ENCODE measurements at places on chromosomes 3 and 15. TPM values are rescaled to one million over a fixed set of nuclear protein-coding genes. Genes with fewer than 3 reads are reported as not detected.

DNA sequence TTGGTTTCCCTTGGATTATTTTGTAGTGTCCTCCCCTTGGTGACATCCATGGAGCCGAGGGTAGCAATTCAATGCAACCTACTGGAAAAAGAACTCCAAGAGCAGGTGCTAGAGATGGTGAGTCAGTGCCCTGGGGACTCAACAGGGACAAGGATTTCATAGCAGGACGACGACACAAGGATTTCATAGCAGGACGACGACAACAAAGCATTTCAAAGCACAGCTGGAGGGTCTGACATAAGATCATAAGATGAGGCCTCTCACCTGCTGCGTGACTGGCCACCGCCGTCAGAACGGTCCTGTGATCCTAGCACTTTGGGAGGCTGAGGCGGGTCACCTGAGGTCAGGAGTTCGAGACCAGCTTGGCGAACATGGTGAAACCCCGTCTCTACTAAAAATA, 22.5 kb downstream of the NRROS start:
- no peak for DNase-seq

Gene GYG1
- 90.4 TPM for polyA plus RNA-seq

Gene SAMD7
- not detected for polyA plus RNA-seq

DNA sequence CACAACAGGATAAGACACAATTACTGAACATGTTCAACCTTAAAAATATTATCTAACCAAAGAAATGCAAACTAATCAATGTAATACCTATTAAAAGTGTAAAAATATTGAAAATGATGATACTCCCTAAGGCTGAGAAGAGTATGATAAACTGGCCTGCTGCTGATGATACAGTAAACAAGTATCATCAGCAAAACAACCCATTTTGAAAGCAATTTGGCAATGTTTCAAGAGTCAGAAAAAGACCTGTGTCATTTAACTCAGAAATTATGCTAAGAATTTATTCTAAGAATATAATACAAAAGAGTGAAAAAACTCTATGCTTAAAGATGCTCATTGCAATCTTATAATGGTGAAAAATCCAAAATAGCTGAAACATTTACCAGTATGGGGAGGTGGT, 22.1 kb downstream of the CCDC191 start:
- no peak for DNase-seq

DNA sequence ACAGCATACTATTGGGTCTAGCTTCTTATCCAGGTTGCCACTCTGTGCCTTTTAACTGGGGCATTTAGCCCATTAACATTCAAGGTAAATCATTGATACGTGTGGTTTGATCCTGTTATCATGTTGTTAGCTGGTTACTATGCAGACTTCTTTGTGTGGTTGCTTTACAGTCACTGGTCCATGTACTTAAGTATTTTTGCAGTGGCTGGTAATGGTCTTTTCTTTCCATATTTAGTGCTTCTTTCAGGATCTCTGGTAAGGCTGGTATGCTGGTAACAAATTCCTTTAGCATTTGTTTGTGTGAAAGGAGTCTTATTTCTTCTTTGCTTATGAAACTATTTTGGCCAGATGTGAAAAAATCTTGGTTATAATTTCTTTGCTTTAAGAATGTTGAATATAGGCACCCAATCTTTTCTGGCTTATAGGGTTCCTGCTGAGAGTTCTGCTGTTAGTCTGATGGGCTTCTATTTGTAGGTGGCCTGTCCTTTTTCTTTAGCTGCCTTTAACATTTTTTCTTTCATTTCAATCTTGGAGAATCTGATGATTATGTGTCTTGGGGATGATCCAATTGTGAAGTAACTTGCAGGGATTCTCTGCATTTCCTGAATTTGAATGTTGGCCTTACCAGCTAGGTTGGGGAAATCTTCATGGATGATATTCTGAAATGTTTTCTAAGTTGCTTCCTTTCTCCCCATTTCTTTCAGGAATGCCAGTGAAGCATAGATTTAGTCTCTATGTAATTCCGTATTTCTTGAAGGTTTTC, 39.3 kb downstream of the CCR1 start:
- no peak for DNase-seq

GRCh38 chr3:29456901-29457300, 176.0 kb downstream of the RBMS3 start:
- no peak for DNase-seq

DNA sequence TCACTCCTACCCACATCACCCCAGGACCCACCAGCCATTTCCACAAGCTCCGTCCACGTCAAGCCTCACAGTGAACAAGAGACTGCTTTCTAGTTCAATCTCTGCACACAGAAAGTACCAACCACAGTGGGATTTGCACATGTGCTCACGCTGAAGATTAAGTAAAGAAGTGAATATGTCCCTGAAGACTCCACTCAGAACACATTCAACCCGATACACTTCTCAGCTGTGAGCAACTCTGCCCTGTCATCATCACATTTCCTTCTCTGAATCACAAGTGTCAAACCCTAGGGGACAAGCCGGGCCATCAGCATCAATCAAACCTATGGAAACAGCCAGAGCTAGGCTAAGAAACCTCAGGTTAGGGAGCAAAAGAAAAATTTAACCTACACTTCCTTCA, 1.9 kb downstream of the STIMATE start:
- DNase-seq: no peak

DNA sequence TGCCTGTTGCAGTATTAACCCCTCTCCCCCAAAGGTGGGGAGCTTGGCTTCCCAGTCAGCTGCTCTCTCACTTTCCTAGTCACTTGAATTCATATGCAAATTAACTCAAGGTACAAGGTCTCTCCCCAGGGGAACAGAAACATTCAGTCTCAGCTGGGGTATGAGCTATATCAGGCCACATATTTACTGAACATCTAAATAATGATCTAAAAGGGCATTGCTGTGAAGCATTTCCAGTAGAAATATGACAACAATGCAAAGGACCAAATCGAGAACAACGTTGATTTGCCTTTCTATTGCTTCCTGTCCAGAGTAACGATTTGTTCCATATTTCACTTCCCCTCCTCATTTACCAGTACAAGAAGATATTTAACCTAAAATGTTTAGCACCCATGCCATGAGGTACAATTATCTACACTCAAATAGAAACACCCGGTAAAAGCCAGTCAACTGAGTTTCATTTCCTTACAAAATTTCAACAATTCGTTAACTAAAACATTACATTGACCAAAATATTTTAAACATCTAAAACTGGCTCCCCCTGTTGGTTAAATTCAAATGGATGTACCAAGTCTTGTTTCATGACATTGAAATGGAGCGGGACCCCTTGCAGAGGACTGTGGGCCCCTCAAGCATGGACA, 36.5 kb upstream of the KLHL6 start:
- DNase-seq: no peak

Gene DLL4
- polyA plus RNA-seq: 14.7 TPM

Gene EEFSEC
- polyA plus RNA-seq: 16.1 TPM

DNA sequence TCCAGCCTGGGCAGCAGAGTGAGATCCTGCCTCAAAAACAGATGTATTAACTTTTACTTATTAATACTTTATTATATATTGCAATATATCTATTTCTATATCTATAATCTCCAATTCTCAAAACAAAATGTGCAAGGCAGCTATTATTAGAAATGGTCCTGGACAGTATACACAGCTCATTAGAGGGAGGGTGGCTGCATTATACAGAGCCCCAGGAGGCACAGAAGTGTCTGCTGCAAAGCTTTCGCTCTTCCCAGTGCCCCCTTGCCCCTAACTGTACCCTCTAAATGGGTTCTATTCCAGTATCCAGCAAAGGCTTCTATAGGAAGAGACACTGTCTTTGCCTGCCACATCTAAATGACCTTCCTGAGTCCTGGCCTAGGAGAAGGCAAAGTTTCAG, 24.5 kb downstream of the ARL14 start:
- DNase-seq: no peak

- peak; percentile 81 for DNase-seq
These were observed 38.0 kb downstream of the SHC4 start for GRCh38 chr15:48925714-48926223.

Gene PARP6
- polyA plus RNA-seq: 45.3 TPM

DNA sequence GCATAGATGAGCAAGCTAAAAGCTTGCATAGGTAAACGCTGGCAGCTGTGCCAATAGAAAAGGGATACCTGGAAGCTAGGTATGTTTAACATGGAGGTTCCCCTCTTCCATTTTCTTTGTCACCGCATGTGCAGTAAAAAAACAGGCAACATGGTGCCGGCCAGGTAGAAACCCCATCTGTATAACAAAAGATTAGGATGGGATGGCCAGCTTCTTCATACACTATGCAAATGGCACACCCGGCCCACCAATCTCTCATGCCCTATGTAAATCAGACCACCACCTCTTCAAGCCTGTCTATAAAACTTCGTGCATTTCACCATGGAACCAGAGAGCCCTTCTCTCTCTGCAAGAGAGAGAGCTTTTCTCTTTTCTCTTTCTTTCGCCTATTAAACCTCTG, 224.3 kb upstream of the P2RY1 start:
- DNase-seq: no peak

DNA sequence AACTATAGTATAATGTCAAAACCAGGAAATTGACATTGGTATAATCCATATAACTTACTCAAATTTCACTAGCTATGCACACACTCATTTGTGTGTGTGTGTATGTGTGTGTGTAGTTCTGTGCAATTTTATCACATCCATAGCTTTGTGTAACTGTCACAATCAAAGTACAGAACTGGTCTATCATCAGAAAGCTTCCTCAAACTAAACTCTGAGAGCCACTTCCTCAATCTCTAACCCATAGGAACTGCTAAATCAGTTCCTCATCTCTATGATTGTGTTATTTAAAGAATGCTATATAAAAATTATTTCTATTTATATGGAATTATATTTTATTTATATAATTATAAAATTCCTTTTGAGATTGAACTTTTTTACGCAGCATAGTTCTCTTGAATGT, 18.1 kb downstream of the LNP1 start:
- DNase-seq: no peak

DNA sequence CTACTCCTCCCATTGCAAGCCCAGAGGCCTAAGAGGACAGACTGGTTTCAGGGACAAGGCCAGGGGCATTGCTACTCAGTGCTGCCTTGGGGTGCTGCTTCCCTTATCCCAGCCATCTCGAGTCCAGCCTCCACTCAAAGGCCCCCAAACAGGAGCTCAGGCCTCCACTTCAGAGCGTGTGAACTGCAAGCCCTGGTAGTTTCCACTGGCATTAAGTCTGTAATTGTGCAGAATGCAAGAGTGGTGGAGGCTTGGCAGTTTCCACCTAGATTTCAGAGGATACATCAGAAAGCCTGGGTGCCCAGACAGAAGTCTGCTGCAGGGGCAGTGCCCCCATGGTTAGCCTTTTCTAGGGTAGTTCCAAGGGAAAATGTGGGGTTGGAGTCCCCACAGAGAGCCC, 192.8 kb upstream of the ST8SIA2 start:
- DNase-seq: no peak

GRCh38 chr15:96348112-96349027, 17.9 kb downstream of the NR2F2 start:
- DNase-seq: no peak

- DNase-seq: no peak
These were observed 172.7 kb downstream of the WDR72 start for GRCh38 chr15:53586799-53587198.

- DNase-seq: no peak
These were observed 230.0 kb downstream of the ERC2 start for GRCh38 chr3:56238299-56238698.

DNA sequence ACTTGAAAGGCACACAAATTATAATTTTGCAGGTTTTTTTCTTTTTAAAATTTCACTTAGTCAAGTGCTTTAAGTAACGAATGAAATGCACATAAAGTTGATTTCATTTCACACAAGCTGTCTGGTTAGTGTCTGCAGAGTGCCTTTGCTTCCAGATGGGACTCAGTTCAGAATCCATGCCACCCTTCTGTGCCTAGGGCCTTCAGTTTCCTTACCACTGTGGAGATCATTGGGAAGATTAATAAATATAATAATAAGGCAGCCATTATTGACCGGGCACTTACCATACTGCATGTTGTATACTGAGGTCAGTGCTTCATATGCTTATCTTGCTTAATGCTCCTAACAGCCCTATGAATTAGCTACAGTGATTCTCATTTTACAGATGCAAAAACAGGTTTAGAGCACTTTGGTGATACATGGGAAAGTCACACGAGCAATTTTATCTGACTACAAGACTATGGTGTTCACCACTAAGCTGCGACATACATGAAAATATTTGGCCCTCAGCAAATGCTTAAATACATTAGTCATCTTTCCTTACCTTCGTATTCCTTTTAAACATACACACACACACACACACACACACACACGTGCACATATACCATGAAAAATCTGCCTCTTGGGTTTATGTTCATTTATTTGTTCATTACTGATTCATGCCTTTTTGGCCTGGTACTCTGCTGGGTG, 3.1 kb downstream of the NMNAT3 start:
- no peak for DNase-seq

Gene ZBTB47
- polyA plus RNA-seq: 32.0 TPM

Gene PGBD4
- 2.0 TPM for polyA plus RNA-seq

Gene IL20RB
- 0.83 TPM for polyA plus RNA-seq

DNA sequence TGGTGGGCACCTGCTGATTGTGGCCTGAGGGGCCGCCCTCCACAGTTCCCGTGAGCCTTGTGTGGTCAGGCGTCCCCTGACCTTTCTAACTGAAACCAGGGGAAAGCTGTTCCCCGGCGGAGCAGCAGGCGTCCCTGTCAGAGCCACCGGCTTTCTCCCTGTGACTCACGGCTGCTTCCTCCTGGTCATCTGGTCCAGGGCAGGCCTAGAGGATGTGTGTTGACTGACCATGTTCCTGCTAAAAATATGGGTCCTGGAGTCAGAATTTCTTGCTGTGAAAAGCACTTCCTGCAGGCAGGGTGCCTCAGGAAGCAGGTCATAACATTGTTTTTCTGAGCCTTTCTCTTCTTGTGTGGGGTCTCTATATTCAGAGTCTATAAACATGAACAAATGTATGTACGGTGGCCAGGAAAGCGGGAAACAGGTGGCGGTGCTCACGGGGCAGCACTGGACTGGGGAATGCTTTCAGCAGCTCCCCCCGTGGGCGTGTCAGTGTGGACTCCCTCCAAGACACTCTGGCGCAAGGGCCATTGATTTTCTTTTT, 38.4 kb upstream of the CGNL1 start:
- DNase-seq: peak; percentile 39

GRCh38 chr15:66225656-66226274, 27.8 kb downstream of the MEGF11 start:
- DNase-seq: no peak

- DNase-seq: no peak
These were observed 9.2 kb downstream of the ILDR1 start for GRCh38 chr3:122012821-122013220.

- DNase-seq: no peak
These were observed 31.6 kb upstream of the SEMA3F start for GRCh38 chr3:50123394-50124051.

DNA sequence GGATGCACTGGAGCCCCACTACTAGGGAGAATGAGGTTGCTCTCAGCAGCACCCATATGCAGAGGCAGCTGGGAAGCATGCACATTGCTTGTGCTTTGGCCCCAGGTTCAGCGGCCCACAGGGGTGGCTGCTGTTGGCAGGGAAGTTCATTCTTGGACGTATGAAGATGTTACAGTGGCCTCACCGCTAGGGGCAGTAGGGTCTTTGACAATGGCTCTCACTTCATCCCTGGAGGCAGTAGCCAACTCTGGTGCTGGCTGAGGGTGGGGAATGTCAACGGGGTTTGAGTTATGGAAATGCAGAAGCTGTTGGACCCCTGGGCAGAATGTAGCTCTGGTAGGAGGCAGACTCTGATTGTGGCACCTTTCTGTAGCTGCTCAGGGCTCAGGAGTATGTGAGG, 279.9 kb downstream of the SCAPER start:
- no peak for DNase-seq
